Progenitor cell of endocrine pancreas (in vitro differentiated cells): ENCODE measurements at places on chromosomes 7 and 10.

DNA sequence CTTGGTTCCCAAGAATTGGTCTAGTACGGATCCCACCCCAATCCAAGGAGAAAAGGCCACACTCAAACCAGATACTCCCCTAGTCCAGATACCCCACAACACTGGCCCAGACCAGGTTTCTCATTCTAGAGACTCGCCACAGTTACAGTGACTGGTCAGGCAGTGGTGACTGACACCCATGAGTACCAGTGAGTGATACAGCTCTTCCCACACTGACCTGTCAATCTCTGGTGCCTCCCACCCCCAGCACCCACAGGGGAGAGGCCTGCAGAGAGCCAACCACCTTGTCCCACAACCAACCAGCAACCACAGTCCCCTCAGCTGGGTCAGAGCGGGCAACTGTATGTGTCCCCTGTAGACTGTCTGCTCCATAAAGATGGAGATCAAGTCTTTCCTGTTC, 152.8 kb downstream of the NEURL1 start:
- peaks cover 8% of the 10 kb centered on the region for H3K4me1 ChIP-seq
- no peak for DNase-seq
- H3K4me3 ChIP-seq = no peak overlapping the region
- no peaks in the 10 kb centered on the region for H3K27me3 ChIP-seq
- no peak overlapping the region for H3K27ac ChIP-seq
- H3K36me3 ChIP-seq = peaks cover 6% of the 10 kb centered on the region

GRCh38 chr10:33248638-33249037, 85.8 kb downstream of the NRP1 start:
- DNase-seq = no peak
- peaks cover 12% of the 10 kb centered on the region for H3K4me1 ChIP-seq
- H3K4me3 ChIP-seq = no peak overlapping the region
- H3K27ac ChIP-seq = no peak overlapping the region
- H3K36me3 ChIP-seq = peaks cover 41% of the 10 kb centered on the region

- H3K4me1 ChIP-seq = peaks cover 8% of the 10 kb centered on the region
- H3K27ac ChIP-seq = no peak overlapping the region
Observed at GRCh38 chr7:129067943-129068548, 13.1 kb upstream of the TNPO3 start.

GRCh38 chr10:248307-248706, 113.1 kb downstream of the ZMYND11 start:
- H3K36me3 ChIP-seq = peaks cover 24% of the 10 kb centered on the region
- H3K4me1 ChIP-seq = no peaks in the 10 kb centered on the region
- H3K27me3 ChIP-seq = no peaks in the 10 kb centered on the region
- H3K27ac ChIP-seq = no peak overlapping the region

- no peaks in the 10 kb centered on the region for H3K27me3 ChIP-seq
- H3K4me3 ChIP-seq = peak overlapping the region; percentile 95
- H3K4me1 ChIP-seq = peaks cover 36% of the 10 kb centered on the region
Observed at GRCh38 chr7:90597563-90598253, 1.6 kb downstream of the CDK14 start.

- H3K27ac ChIP-seq = no peak overlapping the region
- no peak overlapping the region for H3K4me3 ChIP-seq
- peaks cover 10% of the 10 kb centered on the region for H3K4me1 ChIP-seq
- no peaks in the 10 kb centered on the region for H3K27me3 ChIP-seq
- no peak for DNase-seq
Observed at GRCh38 chr7:117129521-117129955, 176.2 kb downstream of the ST7 start.

DNA sequence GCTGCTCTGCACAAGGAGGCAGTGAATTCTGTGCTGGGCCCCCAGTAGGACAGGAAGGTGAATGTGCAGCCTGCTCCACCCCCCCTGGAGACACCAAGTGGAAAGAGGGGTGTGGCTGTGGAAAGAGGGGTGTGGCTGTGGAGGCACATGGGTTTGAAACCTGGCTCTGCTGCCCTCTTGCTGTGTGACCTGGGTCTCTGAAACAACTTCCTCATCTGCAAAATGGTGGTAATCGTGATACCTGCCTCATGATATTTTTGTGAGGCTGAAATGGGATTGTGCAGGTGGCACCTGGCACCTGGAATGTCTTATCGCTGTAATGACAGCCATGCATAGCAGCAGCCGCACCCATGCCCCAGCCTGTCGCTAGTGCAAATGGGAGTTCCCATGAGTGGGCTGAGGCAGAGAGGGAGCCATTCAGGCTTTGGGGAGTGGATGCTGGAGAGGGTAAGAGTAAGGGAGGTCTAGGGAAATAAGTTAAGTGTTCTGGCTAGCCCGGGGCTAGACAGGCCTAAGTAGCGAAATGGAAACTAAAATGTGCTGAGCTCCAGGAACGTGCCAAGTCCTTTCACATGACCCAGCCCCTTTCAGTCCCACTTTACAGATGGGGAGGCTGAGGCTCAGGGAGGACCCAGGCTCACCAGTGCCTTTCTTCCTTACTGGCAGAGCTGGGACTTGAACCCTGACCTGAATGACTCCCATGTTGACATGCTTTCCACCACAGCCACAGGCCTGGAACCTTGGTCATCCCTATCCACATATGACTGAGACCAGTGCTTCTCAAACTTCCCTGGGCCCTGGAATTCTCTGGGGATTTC, 35.0 kb downstream of the C10orf105 start:
- no peak overlapping the region for H3K27ac ChIP-seq
- peaks cover 48% of the 10 kb centered on the region for H3K27me3 ChIP-seq
- H3K4me3 ChIP-seq = no peak overlapping the region

- H3K27me3 ChIP-seq = peaks cover 4% of the 10 kb centered on the region
- no peak overlapping the region for H3K27ac ChIP-seq
- no peak for DNase-seq
- no peak overlapping the region for H3K4me3 ChIP-seq
- H3K36me3 ChIP-seq = no peaks in the 10 kb centered on the region
Observed at GRCh38 chr10:86234107-86234506, 132.5 kb downstream of the GRID1 start.

DNA sequence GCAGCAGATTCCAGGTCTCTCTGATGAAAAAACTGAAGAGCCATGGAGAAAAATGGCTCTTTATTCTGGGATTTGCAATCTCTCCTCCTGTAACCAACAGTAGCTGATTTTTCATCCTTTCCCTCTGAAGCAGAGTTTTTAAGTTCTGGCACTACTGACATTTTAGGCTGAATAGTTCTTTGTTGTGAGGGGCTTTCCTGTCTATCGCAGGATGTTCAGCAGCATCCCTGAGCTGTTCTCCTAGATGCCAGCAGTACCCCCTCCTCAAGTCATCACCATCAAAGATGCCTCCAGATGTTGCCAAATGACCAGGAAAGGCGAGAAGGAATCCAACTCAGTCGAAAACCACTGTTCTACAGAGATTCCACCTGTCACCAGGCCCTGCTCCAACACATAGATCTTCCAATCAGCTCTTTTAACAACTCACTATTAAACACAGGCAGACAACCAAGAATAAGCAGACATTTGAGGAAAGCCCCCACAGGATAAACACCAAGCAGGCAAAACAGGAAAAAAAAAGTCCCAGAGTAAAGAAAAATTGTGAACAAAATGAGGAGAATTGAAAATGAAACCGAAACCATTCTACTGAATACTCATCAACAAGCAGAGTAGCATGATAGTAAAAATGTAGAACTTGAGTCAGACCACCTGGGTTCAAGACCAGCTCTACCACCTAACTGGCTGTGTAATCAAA, 124.8 kb downstream of the MPP7 start:
- no peak overlapping the region for H3K4me3 ChIP-seq
- DNase-seq = no peak
- no peaks in the 10 kb centered on the region for H3K4me1 ChIP-seq

DNA sequence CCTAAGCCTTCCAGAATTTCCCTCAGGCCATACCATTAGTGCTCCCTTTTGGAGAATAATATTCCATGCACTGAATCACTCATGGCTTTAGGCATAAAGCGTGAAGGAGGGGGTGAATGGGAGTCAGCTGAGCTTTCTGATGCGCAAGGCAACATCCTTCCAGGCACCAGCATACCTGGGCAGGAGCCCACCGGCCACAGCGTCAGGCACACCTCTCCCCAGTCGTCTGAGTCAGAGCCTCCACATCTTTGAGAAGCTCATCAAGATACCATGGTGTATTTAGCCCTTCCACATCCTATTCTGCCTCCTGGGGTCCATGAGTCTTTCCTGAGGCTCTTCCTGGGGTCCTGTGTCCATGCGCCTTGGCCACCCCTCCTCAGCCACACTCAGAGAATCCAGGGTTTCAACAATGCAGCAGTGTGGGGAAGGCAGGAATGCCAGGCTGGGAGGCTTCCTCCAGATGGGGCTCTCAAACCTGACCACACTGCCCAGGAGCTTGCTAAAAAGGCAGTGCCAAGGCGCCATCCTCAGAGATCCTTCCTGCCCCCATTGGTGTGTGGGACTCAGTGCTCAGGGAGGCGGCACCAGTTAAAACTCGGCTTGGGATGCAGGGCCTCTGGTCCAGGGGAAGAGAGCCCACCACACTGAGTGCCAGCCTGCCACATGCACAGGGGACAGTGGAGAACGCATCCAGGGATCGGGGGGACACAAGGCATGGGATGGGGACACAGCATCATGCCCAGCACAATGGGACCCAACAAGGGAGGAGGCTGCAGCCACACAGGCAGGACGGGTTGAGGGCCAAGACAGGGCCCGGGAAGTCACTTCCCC, 31.6 kb downstream of the RASGEF1A start:
- H3K4me3 ChIP-seq = no peak overlapping the region
- peak; percentile 7 for DNase-seq
- peaks cover 51% of the 10 kb centered on the region for H3K27me3 ChIP-seq
- no peak overlapping the region for H3K27ac ChIP-seq

DNA sequence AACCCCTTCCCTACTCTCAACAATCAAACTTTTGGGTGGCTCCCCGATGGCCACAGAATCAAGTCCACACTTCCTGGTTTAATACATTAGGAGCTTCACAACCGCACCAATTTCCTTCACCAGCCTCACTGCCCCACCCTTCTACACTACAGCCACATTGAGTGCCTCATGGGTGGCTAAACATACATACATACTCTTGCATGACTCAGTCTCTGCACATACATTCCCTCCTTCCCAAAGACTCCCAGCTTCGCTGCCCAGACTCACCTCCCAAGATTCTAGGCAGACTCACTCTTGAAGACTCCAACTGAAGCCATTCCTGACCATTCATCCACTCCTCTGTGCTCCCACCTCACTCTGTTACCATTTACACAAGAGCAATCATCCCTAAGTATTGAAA, 15.9 kb downstream of the VPS41 start:
- peaks cover 29% of the 10 kb centered on the region for H3K36me3 ChIP-seq
- H3K4me3 ChIP-seq = no peak overlapping the region
- no peak for DNase-seq
- H3K27ac ChIP-seq = peak overlapping the region; percentile 9
- H3K4me1 ChIP-seq = no peaks in the 10 kb centered on the region
- no peaks in the 10 kb centered on the region for H3K27me3 ChIP-seq

- no peak for DNase-seq
- H3K27me3 ChIP-seq = no peaks in the 10 kb centered on the region
- H3K36me3 ChIP-seq = no peaks in the 10 kb centered on the region
- no peak overlapping the region for H3K27ac ChIP-seq
- H3K4me1 ChIP-seq = no peaks in the 10 kb centered on the region
Observed at GRCh38 chr7:48300301-48300700, 129.0 kb downstream of the ABCA13 start.

GRCh38 chr10:89744026-89744425, 42.6 kb downstream of the KIF20B start:
- no peaks in the 10 kb centered on the region for H3K27me3 ChIP-seq
- H3K27ac ChIP-seq = no peak overlapping the region
- no peak for DNase-seq

DNA sequence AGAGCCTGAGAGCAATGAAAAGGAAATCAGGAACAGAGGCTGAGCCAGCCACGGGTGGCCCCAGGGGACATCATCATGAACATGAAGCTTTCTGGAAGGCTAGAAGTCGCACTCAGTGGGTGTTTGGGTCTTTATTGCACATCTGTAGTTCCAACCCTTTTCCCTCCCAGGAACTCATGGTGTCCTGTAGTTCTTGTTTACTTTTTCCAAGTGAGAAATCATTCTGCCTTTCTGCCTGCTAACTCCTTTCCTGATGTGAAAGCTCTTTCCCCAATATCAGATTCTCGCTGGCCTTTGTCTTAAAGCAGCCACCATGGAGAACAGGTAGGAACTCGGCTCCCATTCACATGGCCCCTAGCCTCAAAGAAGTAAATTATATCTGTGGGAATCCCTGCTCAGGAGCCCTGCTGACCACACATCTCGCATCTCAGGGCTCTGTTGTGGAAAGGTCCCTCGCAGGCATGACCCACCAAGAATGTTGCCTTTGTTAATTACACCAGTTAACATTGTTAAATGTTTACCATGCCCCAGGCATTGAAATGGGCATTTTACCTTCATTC, 542.7 kb downstream of the TNS3 start:
- no peaks in the 10 kb centered on the region for H3K36me3 ChIP-seq
- H3K4me1 ChIP-seq = peaks cover 5% of the 10 kb centered on the region
- no peak overlapping the region for H3K4me3 ChIP-seq
- H3K27ac ChIP-seq = no peak overlapping the region
- DNase-seq = no peak

GRCh38 chr10:79260811-79261740, 86.2 kb upstream of the PPIF start:
- H3K36me3 ChIP-seq = peaks cover 1% of the 10 kb centered on the region
- H3K4me3 ChIP-seq = no peak overlapping the region
- peak; percentile 29 for DNase-seq
- no peaks in the 10 kb centered on the region for H3K27me3 ChIP-seq
- H3K27ac ChIP-seq = peak overlapping the region; percentile 52

GRCh38 chr7:43784030-43784584, 25.6 kb downstream of the BLVRA start:
- no peak overlapping the region for H3K27ac ChIP-seq
- no peaks in the 10 kb centered on the region for H3K4me1 ChIP-seq
- peaks cover 10% of the 10 kb centered on the region for H3K36me3 ChIP-seq
- H3K27me3 ChIP-seq = no peaks in the 10 kb centered on the region

DNA sequence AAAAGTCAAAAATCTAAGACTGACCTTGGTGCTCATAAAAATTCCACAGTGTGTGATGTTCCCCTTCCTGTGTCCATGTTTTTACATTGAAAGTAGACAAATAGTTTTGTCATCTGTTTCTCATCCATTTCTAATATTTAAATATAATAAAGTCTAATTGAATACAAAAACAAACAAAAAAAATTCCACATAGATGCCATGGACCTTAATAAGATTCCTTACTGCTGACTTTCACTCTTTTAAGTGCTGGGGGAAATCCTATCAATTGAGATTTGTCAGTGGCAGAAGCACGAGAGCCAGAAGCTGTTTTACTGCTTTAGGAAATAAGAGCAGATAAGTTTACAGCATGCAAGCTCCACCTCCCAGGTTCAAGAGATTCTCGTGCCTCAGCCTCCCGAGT, 310.0 kb downstream of the ABCA13 start:
- no peaks in the 10 kb centered on the region for H3K4me1 ChIP-seq
- no peak overlapping the region for H3K4me3 ChIP-seq
- no peak overlapping the region for H3K27ac ChIP-seq
- no peak for DNase-seq
- H3K27me3 ChIP-seq = no peaks in the 10 kb centered on the region
